ENCODE measurements at places on chromosomes 7 and 10. TPM values are rescaled to one million over a fixed set of nuclear protein-coding genes. Genes with fewer than 3 reads are reported as not detected.

The STEAP1B gene
- total RNA-seq: 0.20 TPM

The SFTPD gene
- total RNA-seq: not detected

The TMEM225B gene
- total RNA-seq: 0.55 TPM

The NKX6-2 gene
- not detected for total RNA-seq

The PODXL gene
- 1.2 TPM for total RNA-seq

The CDHR1 gene
- 1.4 TPM for total RNA-seq

The C10orf53 gene
- total RNA-seq: not detected

The EFCAB10 gene
- not detected for total RNA-seq

The LIPN gene
- not detected for total RNA-seq

The NRAP gene
- total RNA-seq: not detected

The FOXK1 gene
- total RNA-seq: 38.4 TPM
